CD4-positive, CD25-positive, alpha-beta regulatory T cell (primary cell): ENCODE measurements at places on chromosomes 1 and 21.

DNA sequence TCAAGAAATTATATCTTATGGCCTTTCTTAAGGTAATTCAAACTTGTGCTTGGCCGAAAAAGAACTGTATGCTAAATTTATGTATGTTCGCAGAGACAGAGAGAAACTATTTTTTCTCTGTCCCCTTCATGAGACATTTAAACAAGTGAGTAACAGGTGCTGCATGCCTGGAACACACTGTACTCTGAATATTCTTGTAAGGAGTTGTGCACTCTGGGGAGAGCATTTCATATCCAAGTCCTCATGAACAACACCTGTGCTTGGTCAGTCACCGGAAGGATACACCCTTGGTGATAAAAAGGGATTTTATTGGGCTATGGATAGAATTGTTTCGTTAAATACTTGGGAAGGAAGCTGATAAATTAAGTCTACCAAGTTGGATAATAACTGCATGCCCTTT lies 220.8 kb upstream of the NRIP1 start:
- no peak overlapping the region for H3K4me3 ChIP-seq
- H3K27me3 ChIP-seq, result no peaks in the 10 kb centered on the region
- H3K4me1 ChIP-seq, result no peaks in the 10 kb centered on the region
- no peak for DNase-seq
- no peaks in the 10 kb centered on the region for H3K36me3 ChIP-seq

GRCh38 chr1:209229494-209230061 lies 353.9 kb upstream of the CAMK1G start:
- no peak overlapping the region for H3K27ac ChIP-seq
- DNase-seq, result no peak
- no peaks in the 10 kb centered on the region for H3K4me1 ChIP-seq
- no peaks in the 10 kb centered on the region for H3K27me3 ChIP-seq

- DNase-seq, result no peak
- H3K27ac ChIP-seq, result no peak overlapping the region
- H3K27me3 ChIP-seq, result no peaks in the 10 kb centered on the region
- H3K4me1 ChIP-seq, result no peaks in the 10 kb centered on the region
- H3K36me3 ChIP-seq, result no peaks in the 10 kb centered on the region
These were observed 62.1 kb downstream of the PLPPR4 start for GRCh38 chr1:99326215-99326949.

GRCh38 chr1:24344090-24344742 lies 25.1 kb downstream of the GRHL3 start:
- H3K4me1 ChIP-seq, result no peaks in the 10 kb centered on the region
- H3K27me3 ChIP-seq, result no peaks in the 10 kb centered on the region
- no peaks in the 10 kb centered on the region for H3K36me3 ChIP-seq

DNA sequence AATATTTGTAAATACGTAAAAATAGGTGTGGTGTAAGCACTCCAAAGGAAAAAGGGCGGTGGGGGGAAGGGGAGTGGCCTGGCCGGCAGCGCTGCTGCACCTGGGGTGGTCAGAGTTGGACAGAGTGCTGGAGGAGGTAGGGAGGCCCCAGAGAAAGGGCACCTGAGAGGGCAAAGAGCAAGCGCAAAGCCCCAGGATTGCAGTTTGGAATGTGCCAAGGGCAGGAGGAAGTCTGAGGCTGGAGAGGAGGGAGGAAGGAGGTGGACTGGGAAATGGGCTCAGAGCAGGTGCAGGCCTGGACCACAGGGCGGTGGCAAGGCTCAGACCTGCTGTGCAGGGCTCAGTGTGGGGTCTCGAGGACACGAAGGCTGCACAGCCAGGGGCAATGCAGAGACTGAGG lies 30.6 kb downstream of the LDLRAP1 start:
- H3K27me3 ChIP-seq, result no peaks in the 10 kb centered on the region
- no peak for DNase-seq
- peaks cover 15% of the 10 kb centered on the region for H3K4me1 ChIP-seq
- H3K4me3 ChIP-seq, result no peak overlapping the region

DNA sequence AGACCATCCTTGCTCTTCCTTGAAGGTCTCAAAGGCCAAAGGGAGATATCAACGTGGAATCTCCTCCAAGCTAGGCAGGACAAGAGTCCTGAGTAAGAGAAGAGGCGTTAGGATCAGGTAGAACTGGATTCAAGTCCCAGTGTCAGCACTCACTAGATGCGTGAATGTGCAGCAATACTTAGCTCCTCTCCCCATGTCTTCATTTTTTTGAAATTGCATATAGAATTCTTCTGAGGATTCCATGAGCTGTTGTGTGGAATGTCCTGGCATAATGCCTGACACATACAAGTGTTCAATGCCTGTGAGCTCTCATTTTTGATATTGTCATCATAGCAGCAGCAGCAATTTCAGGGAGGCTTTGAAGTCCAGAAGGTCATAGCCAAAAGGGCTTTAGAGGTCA lies 333.2 kb downstream of the KCNH1 start:
- H3K27ac ChIP-seq, result no peak overlapping the region
- no peaks in the 10 kb centered on the region for H3K36me3 ChIP-seq
- no peak for DNase-seq
- H3K4me3 ChIP-seq, result no peak overlapping the region
- no peaks in the 10 kb centered on the region for H3K4me1 ChIP-seq

GRCh38 chr1:228306275-228307217 lies 98.7 kb downstream of the OBSCN start:
- DNase-seq, result no peak
- no peak overlapping the region for H3K27ac ChIP-seq
- no peaks in the 10 kb centered on the region for H3K27me3 ChIP-seq
- H3K36me3 ChIP-seq, result no peaks in the 10 kb centered on the region
- no peak overlapping the region for H3K4me3 ChIP-seq
- H3K4me1 ChIP-seq, result no peaks in the 10 kb centered on the region

DNA sequence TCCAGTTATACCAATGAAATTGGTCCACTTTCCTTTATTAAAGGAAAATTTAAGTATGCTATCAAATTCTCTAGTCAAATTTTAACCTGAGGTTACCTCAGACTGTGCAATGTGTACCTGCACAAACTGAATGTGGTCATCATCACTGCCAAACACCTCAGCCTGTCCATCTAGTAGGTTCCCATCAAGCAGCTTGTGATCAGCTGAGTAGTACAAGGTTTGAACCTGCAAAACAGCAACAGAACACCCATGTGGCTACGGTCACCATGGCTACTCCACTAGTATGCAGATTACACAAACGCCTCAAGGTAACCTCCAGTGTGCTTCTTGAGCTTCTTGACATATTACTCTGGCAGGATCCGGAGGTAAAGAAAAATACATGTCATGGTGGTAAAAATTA lies 11.6 kb downstream of the IVNS1ABP start:
- peaks cover 11% of the 10 kb centered on the region for H3K4me1 ChIP-seq
- no peak overlapping the region for H3K4me3 ChIP-seq
- H3K36me3 ChIP-seq, result peaks cover 99% of the 10 kb centered on the region

GRCh38 chr1:156772728-156773497 lies 5.6 kb downstream of the PRCC start:
- no peak overlapping the region for H3K27ac ChIP-seq
- peaks cover 58% of the 10 kb centered on the region for H3K4me1 ChIP-seq
- no peak overlapping the region for H3K4me3 ChIP-seq
- no peaks in the 10 kb centered on the region for H3K27me3 ChIP-seq

DNA sequence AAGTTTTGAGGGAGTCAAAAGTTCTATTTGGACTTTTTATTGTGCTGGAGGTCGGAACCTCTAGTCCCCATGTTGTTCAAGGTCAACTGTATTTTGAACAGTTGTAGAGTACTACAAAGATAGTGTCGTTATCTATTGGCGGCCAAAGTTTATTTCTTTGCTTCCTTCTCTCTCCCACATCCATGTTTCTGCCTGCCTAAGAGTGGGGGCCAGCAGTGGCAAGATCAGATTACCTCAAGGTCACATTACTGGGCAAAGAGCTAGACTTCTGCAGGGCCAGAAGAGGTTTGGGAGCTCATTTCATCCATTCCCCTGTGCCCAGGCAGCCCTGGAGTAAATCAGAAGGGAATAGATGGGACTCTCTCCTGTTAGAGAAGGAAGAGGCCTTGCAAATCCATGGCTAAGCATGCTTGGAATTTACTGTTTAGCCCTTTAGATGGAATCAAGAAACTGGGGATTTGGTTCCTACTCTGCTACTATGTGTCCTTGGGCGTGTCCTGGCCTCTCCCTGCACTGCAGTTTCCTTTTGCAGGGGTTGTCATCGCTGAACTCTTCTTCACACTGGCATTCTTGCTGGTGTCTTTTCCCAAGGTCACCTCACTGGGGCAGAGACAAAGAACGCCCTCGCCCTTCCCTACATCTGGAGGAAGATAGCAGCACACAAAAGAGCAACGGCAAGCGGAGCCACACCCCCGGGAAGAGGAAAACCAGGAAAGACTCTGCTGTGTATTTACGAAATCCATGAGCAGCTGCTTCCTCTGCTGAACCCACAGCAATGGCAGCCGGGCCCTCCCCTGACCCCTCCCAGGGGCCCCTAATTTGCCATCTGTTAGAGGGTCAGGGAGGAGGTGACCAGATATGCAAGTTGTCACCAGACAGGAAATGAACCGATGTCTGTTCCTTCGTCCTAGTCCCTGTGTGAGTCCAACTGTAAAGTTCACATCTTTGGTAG lies 73.3 kb downstream of the PLPP3 start:
- H3K4me1 ChIP-seq, result no peaks in the 10 kb centered on the region
- H3K4me3 ChIP-seq, result no peak overlapping the region
- no peak overlapping the region for H3K27ac ChIP-seq

DNA sequence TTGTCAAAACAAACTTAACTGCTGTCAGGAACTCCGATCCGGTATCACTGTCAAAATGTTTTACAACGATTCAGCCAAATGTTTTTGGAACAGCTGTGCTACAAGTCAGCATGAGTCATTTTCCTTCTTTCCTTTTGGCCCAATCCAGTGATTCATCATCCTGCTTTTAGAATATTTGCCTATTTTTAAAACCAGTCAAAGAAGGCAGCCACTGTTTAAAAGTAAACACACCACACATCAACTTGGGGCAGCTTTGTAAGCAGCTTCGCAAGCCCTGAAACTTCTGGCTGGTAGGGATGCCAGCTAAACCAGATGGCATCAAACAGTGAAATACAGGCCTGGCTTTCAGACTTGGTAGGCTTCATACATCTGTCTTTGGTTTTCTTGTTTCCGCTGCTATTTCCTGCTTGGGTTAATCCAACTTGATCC lies 14.9 kb downstream of the MAP3K7CL start:
- no peaks in the 10 kb centered on the region for H3K4me1 ChIP-seq
- H3K36me3 ChIP-seq, result no peaks in the 10 kb centered on the region
- H3K27ac ChIP-seq, result no peak overlapping the region
- no peaks in the 10 kb centered on the region for H3K27me3 ChIP-seq
- DNase-seq, result no peak

- no peak for DNase-seq
These were observed 130.4 kb upstream of the ADGRL2 start for GRCh38 chr1:81670286-81670685.

- no peak overlapping the region for H3K27ac ChIP-seq
- no peak for DNase-seq
- H3K36me3 ChIP-seq, result no peaks in the 10 kb centered on the region
- H3K4me3 ChIP-seq, result no peak overlapping the region
These were observed 896 bp upstream of the PLA2G2A start for GRCh38 chr1:19980314-19980713.

GRCh38 chr1:187837787-187838186 lies 1009.0 kb downstream of the PLA2G4A start:
- no peak overlapping the region for H3K27ac ChIP-seq
- no peaks in the 10 kb centered on the region for H3K4me1 ChIP-seq
- no peak overlapping the region for H3K4me3 ChIP-seq
- DNase-seq, result no peak

GRCh38 chr1:11558871-11559590 lies 80.1 kb downstream of the DISP3 start:
- no peak overlapping the region for H3K27ac ChIP-seq
- peaks cover 2% of the 10 kb centered on the region for H3K27me3 ChIP-seq
- no peak overlapping the region for H3K4me3 ChIP-seq

GRCh38 chr1:7644086-7644485 lies 127.0 kb upstream of the VAMP3 start:
- H3K4me1 ChIP-seq, result peaks cover 6% of the 10 kb centered on the region
- H3K4me3 ChIP-seq, result no peak overlapping the region
- no peak for DNase-seq
- H3K27ac ChIP-seq, result no peak overlapping the region

GRCh38 chr1:154328318-154329151 lies 3.2 kb downstream of the ATP8B2 start:
- peak overlapping the region; percentile 91 for H3K4me3 ChIP-seq
- H3K4me1 ChIP-seq, result peaks cover 78% of the 10 kb centered on the region
- peaks cover 31% of the 10 kb centered on the region for H3K36me3 ChIP-seq

DNA sequence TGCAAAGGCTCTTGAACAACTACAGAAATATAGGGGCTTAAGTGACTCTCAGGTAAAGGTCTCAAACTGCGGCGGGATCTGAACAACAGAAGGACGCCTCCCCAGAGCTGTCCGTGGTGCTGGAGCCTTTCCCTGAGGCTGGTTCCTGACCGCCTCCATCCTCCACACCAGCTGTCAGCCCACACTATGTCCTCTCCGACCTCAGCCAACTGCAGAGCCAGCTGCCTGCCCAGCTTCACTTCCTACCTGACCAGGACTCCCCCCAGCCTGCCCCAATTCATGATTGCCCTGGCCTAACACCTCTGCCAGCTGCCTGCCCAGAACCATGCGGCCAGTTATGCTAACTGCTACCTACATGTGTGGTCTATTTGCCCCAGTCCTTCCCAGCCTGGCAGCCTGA lies 63.6 kb upstream of the ZC3H12A start:
- H3K4me1 ChIP-seq, result no peaks in the 10 kb centered on the region
- no peaks in the 10 kb centered on the region for H3K27me3 ChIP-seq
- H3K4me3 ChIP-seq, result no peak overlapping the region
- H3K36me3 ChIP-seq, result no peaks in the 10 kb centered on the region

- no peak overlapping the region for H3K27ac ChIP-seq
- H3K4me1 ChIP-seq, result peaks cover 6% of the 10 kb centered on the region
- H3K27me3 ChIP-seq, result peaks cover 27% of the 10 kb centered on the region
- no peak overlapping the region for H3K4me3 ChIP-seq
- DNase-seq, result no peak
- no peaks in the 10 kb centered on the region for H3K36me3 ChIP-seq
These were observed 5.8 kb downstream of the PTGER3 start for GRCh38 chr1:71041806-71042205.

DNA sequence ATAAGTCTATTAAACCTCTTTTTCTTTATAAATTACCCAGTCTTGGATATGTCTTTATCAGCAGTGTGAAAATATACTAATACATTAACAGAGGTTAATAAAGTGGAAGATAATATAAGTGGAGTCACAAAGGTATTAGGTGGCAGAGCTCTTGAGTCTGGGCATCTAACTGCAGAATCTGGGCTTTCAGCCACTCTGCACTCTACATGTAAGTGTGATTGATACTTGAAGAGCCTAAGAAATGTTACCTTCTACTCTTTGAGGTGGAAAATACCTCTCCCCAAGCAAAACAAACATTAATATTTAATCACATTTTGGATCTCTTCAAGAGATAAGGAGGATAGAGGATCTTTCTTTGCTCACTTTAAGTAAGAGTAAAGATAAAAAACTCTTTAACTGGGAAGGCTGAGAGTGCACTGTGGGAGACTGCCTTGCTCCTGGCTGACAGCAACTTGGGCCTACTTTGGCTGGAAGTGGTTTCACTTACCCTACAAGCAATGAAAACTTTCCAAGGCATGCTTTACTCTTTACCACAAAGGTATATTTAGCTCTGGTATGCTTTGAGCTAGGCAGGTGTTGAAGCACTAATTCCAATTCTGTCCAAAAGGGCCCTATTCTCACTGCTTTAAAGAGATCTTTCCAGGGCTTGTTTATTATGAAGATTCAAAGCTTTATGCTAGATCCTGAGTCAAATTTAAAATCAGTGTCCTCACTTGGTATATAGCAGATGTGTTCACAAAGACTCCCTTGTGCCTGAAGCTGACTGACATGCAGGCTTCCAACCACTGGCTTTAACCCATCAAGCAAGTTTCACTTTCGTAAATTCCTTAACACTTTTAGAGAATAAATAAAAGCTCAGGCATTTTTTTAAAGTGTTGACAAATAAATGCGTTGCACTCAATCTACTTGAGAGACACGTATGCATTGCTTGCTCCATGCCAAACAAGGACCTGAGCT lies 245.3 kb upstream of the ZP4 start:
- no peaks in the 10 kb centered on the region for H3K4me1 ChIP-seq
- no peaks in the 10 kb centered on the region for H3K36me3 ChIP-seq
- no peak for DNase-seq
- H3K4me3 ChIP-seq, result no peak overlapping the region
